ENCODE measurements at places on chromosomes 1 and 21.

GRCh38 chr1:90322186-90322585 lies 327.3 kb downstream of the ZNF326 start:
- DNase-seq, result no peak

- no peak for DNase-seq
These were observed 41.9 kb downstream of the OBSCN start for GRCh38 chr1:228249513-228250305.

- no peak for DNase-seq
These were observed 120.9 kb downstream of the PPIAL4G start for GRCh38 chr1:148362216-148362611.

DNA sequence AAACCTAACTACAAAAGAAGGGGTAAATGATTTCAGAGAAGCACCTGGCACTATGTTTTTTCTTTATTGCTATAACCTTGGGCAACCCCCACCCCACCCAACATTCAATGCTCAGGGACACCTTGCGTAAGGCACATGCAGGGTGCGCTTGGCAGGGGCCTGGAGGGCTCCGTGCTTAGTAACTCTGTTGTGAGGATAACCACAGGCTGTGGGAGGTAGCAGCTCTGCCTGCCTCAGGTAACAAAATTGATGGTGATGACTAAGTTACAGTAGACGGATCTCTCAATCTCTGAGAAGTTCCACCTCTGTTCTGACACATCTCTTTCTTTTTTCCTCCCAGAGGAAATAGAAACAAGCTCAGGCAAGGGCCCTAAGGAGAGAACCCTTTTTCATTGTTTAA lies 8.7 kb upstream of the CCN1 start:
- DNase-seq, result no peak

DNA sequence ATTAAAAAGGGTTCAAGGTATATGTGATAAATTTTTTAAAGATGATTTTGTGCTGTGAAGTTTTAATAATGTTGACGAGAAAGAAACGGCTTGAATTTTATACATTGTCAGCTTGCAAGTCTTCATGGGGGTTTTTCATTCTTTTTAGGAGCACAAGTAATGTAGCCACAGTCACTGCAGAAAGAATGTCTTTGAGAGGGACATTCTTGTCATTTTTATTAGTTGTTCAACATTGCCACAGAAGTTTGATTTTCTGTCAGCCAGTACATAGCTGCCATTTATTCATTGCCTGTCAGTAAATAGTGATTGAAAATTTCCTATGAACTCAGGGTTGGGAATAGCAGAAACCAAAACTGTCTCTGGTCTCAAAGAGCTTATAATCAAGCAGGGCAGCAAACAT lies 156.3 kb downstream of the DHRS3 start:
- no peak for DNase-seq

- DNase-seq, result no peak
These were observed 78.4 kb downstream of the DISP1 start for GRCh38 chr1:222893255-222893654.

GRCh38 chr1:166484871-166485270 lies 318.1 kb upstream of the FAM78B start:
- DNase-seq, result no peak

Measured in brain pericyte (primary cell).